ENCODE measurements at places on chromosomes 2 and 18. TPM values are rescaled to one million over a fixed set of nuclear protein-coding genes. Genes with fewer than 3 reads are reported as not detected.

DNA sequence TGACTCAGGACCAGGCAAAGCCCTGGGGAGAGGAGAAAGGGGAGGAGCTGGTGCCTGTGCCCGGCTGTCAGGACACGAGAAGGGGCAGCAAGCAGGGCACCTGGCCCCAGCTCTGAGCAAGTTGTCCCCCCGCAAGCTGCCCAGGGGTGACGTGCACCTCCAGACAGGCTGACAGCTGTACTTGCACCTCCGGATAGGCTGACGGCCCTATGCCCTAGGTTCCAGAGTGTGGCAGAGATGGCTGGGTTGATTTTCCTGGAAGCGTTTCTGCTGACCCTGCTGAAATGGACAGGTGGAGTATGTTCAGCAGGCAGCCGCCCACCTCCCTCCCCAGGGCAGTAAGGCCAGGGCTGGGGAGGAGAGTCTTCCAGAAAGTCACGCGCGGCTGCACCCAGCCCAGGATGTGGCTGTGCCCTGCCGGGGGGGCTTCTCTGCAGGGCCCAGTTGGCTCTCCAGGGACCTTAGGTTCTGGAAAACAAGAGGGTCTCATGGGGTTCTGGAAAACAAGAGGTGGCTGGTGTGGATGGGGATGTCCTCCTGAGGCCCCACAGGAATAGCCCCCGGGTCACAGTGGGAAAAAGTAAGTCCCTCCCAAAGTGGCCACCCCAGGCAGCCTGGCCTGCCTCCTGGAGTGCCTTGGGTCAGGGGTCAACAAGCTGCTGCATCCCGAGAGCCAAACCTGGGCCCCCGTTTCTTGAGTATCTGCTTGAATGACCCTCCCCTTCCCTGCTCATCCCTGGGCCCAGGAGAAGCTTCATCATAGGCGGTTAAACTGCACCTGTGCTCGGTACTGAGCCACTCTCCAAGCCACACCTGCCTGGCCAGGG is 71.4 kb upstream of the OTOS start:
- DNase-seq: no peak

DNA sequence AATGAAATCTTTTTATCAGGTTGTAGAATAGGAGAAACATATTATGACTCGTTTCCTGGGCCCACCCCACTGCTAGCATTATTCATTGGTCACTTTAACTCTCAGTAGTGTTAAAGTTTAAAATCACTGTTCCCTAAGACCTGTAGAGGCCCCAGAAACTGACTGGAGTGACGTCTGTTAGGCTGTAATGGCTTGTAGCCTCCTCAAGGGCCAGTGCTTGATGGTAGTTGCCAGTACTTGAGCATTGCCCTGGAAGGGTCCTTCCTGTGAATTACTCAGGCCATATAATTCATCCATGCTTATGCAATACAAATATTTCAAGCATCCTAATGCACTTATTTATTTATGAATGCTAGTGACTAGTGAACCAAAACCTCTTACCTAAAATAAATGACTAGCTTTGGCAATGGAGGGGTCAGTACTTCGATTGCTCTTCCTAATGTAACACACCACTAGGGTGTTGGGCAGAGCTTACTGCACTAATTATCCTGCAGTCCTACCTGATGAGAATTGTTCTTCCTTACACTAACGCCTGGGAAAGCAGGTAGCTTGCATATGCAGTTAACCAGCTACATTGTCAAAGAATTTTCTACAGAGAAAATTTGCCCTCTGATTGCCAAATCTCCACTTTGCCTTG is 31.2 kb downstream of the ARHGAP25 start:
- no peak for DNase-seq

- DNase-seq: no peak
Observed at GRCh38 chr2:61597300-61598289, 59.4 kb upstream of the XPO1 start.

GRCh38 chr18:9334973-9335696 is 562 bp downstream of the TWSG1 start:
- DNase-seq: peak; percentile 52

Gene ORMDL1
- total RNA-seq: 45.2 TPM

Gene CD207
- total RNA-seq: not detected
